ENCODE measurements at places on chromosomes 16 and 17.

DNA sequence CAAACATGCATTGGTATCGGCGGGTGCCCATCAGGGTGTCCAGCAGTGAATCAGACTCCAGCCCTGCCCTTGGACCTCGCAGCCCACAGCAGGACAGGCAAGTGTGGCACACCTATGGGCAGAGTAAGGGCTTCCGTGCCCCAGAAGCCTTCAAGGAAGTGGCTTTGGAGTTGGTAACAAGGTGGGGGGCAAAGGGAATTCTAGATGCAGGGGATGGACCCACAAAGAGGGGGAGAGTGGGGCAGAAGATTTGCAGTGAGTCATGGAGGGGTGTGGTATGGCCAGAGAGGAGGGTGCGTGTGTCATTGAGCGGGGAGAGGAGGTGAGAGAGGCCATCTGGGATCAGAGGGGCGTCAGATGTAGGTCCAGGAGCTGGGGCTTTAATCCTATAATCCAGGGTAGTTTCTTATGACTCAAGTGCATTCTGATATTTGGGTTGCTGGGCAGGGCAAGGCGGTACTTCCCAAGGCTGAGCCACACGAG, 8.5 kb upstream of the SPNS2 start:
- DNase-seq: no peak

DNA sequence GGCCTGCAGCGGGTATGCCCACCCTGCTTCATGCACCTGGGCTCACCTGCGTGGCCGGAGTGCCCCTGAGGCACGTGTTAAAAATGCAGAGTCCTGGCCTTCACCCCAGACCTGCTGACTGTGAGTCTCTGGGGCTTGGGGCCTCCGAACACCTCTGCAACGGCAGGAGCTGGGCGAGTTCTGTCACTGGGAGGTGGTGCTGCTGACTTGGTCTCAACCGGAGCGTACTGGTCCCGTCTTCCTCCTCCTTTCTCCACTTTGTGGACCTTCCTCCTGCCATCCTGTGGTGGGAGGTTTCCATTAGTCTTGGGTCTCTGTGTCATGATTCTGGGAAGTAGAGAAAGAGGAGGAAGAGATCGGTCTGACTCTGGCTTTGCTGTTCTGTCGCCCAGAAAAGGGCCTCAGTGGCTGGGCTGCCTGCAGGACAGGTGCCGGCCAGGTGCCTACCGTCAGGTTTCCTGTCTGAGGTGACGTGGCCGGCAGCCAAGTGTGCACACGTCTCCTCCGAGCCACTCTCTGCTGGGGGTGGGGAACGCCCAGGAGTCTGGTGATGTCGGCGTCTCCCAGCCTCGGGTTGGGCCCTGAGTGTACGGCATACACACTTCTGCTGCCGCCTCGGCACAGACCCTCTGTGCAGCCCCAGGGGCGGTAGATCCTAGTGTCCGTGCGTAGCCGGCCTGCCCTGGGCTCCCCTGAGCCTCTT, 6.9 kb downstream of the TSC2 start:
- DNase-seq: no peak

- DNase-seq: no peak
Observed at GRCh38 chr16:24170407-24170806, 85.7 kb upstream of the CACNG3 start.

DNA sequence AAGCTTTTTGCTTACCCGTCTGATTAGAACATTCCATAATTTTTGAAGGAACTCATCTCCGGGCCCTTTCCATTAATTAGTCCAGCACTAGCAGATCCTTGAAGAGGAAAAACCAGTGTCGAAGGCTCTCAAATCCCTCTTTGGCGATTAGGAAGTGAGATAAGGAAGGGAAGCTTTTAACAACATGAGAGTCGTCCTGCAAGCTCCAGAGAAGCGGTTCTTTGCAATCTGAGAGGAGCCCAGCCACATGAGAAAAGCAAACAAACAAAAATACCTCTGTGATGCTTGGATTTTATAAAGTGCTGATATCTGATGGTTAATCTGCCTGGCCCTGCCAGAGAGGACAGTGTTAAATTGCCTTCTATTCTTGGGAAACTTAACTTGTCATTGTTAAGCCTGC, 339.8 kb upstream of the SALL1 start:
- no peak for DNase-seq

DNA sequence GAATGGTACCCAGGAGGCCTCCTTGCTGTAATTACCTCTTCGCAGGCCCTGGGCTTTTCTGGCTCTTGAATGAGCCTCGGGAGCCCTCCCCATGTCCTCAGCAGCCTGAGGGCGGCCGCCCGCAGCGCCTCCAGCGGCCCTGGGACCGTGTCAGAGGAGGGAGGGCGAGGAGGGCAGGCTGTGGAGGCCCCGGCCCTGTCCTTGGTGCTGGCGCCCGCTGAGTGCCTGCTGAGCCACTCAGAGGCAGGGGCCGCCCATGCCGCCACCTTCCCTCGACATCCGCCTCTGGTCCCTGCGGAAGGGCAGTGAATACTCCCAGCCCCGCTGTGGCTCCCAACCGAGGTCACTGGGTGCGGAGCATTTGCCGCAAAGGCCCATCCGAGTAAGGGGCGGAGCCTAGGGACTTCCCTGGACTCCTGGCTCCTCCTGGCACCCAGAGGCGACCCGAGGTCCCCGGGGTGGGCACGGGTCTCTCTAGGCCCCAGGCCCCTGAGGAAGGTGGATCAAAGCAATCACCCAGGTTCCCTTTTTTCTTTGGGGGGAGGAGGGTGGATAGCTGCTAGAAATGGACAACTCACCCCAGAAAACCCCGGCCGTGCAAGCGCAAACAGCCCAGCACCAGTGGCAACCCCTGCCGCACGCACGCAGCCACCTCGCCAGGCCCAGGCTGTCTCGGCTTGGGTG, 2.8 kb downstream of the RBFOX3 start:
- peak; percentile 19 for DNase-seq

GRCh38 chr17:75587675-75588595, at the start of gene MYO15B:
MYO15B (plus strand) TSS chr17:75587800; CDS start chr17:75588058, 258 bp downstream.
- peak; percentile 61 for DNase-seq

GRCh38 chr17:51064061-51064735, 56.5 kb downstream of the SPAG9 start:
- no peak for DNase-seq

DNA sequence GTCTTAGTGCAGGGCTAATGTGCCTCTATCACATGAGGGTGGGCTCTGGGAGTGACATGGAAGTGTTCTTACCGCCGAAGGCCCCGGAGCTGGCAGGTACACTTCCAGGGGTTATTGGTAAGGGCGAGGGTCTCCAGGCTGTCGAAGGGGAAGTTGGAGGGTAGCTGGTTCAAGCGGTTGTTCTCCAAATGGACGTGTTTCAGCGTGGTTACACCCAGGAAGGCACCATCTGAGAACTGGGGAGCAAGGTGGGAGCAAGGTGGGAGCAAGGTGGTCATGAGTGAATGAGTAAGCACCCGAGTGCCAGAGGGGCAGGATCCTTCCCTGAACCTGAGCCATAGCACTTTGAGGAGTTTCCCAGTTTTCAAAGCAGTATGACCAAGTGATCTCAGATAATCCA, 3.0 kb downstream of the CHAD start:
- DNase-seq: no peak

DNA sequence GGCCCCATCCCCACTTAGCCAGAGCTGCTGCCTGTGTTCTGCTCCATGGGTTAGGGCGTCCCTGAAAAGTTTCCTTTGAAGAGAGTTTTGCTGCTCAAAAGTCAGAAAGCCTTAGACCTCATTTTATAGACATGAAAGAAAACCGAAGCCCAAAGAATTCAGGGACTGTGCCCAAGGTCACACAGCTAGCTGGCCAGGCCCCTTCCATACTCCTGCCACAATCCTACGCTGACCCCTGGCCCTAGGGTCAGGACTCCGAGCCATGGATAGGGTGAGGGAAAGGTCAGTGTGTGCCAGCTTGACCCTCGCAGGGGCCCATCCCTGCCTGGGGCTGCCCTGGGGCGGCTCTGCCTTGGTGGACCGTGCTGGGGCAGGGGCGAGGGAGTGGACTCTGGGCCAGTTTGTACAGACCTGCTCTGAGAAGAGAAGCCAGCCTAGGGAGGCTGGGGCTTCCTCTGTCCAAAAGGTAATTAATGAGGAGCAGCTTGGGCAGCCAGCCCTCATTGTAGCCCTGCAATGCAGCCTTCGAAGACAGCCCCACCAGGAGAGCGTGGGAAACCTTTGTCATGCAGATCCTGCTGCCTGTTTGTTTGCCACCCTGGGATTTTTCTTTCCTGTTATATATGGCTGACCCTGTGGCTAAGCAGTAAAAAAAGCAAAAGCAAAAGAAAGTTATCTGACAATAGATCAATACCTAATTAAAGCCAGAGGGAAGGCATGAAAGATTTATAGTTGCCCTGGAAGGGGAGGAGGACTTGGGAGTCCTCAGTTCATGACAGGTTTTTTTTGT, 37.4 kb downstream of the RHBDL3 start:
- DNase-seq: no peak

DNA sequence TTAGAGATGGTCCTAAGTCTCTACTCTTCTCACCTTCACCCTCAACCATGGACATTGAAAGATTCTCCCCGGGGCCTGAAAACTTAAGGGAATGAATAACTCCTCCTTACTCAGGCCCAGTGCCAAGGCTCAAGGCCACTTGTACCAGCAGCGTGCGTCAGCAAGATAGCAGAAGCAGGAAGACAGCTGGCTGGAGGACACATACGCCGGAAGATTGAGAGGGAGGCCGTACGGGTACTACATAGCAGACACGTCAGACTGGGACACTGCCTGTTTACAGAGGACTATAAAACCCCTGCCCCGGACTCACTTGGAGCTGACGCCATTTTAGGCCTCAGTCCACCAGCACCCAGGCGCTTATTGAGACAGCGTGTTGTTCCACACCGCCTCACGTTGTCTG, 75.8 kb upstream of the MED13 start:
- DNase-seq: no peak

DNA sequence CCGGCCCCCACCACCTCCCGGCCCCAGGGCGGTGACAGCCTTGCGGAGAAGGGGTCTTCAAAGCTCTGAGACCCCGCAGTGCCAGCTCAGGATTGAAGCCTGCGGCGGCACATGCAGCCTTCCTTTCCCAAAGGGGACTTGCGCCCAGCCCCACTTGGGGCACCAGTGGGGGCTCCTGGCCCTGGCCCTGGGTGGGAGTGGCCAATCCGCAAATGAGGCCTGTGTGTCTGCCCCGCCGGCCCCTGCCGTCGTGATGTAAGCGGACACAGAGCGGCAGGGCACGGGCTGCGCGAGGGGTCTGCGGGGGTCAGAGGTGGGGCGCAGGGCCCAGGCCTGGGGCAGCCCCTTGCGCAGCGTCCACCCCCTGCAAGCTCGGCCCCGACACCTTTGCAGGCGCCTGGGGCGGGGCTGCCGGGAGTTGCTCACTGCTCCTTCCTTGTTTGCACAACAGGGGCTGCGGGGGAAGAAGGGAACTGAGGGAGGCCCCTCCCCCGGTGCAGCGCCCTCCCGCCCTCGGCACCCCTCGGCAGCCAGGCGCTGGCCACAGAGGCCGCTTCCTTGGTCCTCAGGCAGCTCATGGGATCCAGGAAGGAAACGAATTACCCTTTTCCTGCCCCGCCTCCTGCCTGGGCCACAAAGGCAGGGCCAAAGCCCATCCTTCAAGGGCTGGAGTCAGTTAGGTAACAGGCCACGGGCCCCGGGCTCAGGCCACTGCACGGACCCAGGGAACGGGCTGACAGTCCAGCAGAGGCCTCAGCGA, 2.9 kb downstream of the SLC16A3 start:
- no peak for DNase-seq

- DNase-seq: no peak
Observed at GRCh38 chr16:17945080-17945601, 391.4 kb downstream of the NPIPA8 start.

- no peak for DNase-seq
Observed at GRCh38 chr16:1283296-1283695, 26.1 kb upstream of the UBE2I start.

- peak; percentile 67 for DNase-seq
Observed at GRCh38 chr17:45132572-45133463, 503 bp upstream of the PLCD3 start.

DNA sequence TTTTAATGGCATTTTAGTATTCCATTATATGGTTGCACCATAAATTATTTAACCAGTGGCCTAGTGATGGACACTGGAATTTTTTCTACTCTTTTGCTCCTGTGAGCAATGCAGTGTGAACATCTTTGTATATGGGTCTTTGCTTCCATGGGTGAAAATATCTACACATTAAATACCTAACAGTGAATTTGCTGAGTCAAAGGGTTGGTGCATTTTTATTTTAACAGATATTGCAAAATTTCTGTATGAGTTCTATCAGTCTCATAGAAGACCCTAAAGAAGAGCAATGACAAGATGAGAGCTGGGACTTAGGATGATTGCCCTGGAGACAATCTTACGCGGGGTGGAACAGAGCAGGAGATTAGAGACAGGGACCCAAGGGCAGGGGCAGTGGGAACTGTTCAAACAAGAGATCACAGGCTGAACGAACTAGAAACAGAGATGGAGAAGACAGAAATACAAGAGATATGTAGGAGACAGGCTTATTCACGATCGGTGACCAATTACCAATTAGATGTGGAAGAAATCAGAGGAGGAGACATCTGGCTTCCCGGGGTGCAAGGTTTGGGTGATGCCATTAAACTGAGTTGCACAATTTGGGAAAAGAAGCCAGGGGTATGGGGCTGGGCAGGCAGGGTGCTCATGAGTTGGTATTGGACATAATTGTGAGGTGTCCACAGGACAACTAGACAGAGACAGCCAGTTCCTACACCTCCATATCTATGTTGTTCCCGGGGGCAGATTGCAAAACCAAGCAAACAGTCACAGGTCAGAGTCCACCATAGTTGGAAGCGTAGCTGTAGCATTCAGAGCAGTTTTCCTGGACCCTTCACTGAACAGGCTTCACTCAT, 39.9 kb upstream of the LONP2 start:
- DNase-seq: no peak

- no peak for DNase-seq
Observed at GRCh38 chr16:87685405-87685755, 80.4 kb downstream of the KLHDC4 start.

- no peak for DNase-seq
Observed at GRCh38 chr16:17850581-17851250, 380.0 kb upstream of the XYLT1 start.

DNA sequence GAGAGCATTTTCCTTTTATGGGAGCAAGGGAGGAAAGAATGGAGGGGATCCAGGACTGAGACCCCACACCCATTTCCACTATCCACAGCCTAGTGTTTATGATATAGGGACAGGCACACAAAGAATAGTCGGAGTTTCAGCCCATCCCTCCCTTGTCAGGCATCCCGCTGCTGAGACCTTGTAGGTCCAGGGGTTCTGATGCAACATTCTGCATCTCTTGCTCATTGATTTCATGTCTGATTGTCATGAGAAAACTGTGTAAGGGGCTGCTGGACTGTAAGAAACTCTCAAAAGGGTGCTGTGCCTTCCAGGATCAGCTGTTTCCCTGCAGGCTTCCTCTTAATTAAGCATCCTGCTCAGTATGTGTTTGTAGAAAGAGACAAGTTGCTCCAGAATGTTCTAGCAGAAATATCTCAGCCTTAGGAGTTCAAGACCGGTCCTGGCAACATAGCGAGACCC, 5.3 kb upstream of the POLR3E start:
- no peak for DNase-seq

GRCh38 chr16:21964353-21964752, 11.2 kb downstream of the UQCRC2 start:
- DNase-seq: no peak

Measured in activated naive CD4-positive, alpha-beta T cell treated with anti-CD3 and anti-CD28 coated beads, Interleukin-2, amount 50 U/mL, for 72 hours (primary cell).